GM12878 (cell line): ENCODE measurements at places on chromosomes 2 and 18. TPM values are rescaled to one million over a fixed set of nuclear protein-coding genes. Genes with fewer than 3 reads are reported as not detected.

- DNase-seq = no peak
Measured at GRCh38 chr2:94956797-94957391, 68.6 kb upstream of the MAL start.

DNA sequence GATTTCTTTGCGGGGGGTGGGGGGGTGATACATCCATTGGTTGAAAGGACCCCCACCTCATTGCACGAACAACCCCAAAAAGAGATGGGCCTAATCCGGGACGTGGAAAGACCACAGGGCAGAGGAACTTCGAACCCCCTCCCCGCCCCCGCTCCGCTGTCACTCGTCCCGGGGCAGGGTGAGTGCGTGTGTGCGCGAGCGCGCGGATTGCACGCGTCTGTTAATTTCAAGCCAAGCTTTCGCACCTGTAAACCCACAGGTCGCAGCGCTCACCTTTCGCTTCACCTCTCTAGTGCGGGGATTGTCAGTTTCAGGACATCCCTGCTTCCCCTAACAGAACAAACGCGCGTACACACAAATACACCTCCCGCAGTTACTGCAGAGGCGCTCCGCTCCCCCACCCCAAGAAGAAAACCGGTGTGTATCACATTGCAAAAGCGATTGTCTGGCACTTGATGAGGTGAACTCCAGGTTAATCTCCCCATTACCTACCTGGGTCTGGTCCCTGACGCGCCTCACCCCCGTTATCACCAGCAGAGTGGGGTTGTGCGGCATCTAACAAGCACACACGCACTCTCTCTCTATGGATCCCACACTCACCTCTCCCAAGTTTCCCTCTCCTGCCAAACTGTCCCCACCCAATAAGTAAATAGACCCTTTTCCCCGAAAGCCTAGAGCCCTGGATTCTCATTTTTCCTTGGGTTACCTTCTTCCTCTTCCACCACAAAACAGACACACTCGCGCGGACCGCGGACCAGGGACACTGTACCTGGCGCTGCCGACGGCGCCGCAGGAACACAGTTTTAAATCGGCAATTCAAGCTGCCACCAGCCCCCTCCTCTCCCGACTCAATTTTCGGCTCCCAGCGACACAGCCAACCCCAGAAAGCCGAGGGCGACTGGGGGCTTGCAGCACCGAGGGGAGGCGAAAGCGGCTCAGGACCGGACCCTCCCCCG is 1.0 kb downstream of the CYP26B1 start:
- DNase-seq = no peak

DNA sequence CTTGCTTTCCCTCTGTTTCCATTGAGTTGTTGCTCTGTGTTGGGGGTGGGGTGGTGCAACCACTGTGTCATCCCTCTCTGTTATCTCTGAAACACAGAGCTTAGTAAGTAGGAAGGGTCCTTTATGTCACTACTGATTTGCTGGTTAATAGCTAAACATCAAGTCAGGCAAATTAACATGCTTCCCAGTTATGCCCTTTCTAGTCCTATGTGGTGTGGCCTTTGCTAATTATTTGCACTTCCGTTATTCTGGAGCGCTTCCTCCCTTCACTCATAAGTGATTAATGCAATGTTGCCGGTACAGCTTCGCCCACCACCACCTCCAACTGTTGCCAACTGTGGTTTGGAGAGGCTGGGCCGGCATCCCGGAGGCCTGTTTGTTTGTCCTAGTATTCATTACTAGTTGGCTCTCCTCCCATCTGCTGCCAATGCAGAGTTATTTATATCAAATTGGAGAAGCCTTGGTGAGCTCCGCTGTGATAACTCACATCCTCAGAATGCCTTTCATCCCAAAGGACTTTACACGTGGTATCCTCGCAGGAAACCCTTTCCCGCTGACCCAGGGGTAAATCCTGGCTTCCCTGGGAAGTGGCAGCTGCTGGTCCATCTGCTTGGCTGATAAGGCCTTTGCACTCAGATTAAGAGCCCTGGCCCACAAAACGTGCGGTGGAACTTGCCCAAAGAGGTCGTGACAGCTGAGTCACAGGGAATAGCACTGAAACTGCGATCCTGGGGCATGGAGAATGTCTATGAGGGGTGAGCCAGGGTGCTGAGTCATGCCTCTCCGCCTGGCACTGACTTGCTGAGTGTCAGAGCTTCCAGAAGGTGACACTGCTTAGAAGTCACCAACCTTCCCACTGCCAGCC is 72.0 kb upstream of the ZCCHC2 start:
- no peak for DNase-seq

- no peak for DNase-seq
Measured at GRCh38 chr2:135942936-135943688, 42.3 kb downstream of the DARS1 start.

Gene MPP4
- total RNA-seq = 0.13 TPM in 1 of 2 replicates, not detected in the other

Gene MAP3K19
- not detected in 2 replicates for total RNA-seq

Gene GRHL1
- 0.19 and 0.28 TPM in 2 replicates for total RNA-seq

Gene MROH2A
- total RNA-seq = not detected in 2 replicates
